ENCODE measurements at places on chromosomes 13 and 19.

GRCh38 chr19:10431943-10432735, 11.8 kb downstream of the PDE4A start:
- DNase-seq = peak; percentile 25

DNA sequence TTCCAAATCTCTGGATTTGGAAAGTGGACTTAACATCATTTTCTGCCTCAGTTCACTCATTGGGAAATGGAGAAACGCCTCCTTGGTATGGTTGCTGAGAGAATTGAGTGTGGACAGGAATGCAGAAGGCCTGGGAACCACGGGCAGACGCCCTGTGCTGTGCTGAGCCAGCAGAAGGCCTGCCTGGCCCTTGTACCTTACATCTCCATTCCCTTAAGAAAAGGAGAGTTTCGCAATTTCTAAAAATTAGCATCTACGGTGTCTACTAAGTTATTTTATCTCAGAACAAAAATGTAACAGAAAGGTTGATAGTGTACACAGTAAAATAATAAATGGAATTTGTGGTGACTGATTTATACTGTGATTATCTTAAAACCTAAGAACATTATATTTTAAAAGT, 78.7 kb downstream of the IPO5 start:
- DNase-seq = no peak

DNA sequence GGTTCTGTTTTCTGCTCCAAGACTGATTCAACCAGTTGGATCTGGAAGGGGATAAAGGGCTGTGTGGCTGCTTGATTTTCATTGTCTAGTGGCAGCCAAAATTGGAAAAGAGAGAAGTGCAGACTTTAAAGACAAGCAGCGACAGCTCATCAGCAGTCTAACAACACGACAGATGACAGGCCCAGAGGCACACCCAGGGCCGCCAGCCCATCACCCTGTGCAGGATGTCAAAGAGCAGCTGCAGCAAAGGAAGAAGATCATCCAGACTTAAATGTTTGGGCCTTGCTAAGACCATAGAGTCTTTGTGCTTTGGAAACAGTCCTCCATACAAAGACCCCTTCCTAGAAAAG, 421.0 kb upstream of the KLF12 start:
- no peak for DNase-seq

- no peak for DNase-seq
Observed at GRCh38 chr13:77338329-77338728, 11.4 kb upstream of the MYCBP2 start.

DNA sequence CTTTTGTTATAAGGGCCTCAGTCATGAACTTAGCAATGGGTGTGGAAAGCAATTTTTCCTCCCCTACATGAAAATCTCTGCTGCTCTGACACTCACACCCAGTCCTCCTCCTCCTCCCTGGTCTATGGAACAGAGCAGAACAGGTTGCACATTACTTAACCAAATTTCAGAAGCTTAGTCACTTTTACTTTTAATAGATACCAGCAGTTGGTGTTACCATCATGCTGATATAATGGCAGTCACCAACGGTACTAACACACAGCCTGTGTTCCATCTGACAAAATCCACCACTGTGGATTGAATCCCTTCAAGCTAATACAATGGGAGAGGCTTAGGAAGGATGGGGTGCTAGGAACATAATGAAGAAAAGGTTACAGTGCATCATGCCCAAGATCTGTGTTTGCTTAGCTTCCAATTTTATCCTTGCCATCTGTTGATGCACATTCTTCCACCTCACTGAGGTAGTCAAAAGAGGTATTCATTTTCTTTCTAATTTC, 9.8 kb downstream of the TPT1 start:
- no peak for DNase-seq

DNA sequence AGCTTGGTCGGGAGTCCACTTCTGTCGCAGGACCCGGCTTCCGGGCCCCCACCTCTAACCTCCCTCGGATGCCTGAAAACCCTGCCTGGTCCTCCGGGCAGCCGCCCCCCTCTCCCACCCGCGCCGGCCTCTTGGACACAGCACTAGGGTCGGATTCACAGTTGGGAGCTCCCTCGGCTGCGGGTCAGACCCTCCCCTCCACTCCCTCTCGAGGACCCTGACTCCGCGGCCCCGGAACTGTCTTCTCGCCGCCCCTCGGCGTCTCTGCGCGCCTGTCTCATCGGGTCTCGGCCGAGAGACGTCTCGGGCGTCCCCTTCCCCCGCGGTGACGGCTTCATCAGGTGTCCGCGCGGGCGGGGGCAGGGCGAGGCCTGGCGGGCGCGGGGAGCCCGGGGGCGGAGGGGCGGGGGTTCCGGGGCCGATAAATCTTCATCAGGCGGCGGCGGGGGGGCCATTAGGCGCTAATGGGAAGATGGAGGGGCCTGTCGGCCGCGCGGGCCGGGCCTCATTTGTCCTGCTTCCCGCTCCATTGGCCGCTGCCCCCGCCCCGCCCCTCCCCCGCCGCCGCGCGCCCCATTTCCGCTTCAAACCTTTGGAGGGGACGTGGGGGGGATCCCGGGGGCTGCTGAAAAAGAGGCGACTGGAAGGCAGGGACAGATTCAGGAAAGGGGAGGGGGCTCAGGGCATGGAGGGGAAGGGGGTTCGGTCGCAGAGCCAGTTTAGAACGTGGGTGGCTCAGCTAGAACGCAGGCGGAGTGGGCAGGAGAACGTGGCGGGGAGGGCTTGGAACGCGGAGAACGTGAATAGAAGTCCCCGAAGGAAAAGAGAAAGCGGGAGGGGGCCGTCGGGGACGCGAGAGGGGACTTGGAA, 11.8 kb upstream of the ERFL start:
- peak; percentile 57 for DNase-seq

DNA sequence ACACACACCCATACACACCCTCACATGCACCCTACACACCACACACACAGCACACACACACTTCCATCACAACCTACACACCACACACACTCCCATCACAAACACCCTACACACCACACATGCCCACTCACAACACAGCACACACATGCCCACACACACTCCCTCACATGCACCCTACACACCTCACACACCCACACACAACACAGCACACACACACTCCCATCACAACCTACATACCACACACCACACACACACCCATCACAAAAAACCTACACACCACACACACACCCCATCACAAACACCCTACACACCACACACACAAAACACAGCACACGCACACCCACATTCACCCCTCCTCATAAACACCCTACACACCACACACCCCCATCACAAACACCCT, 15.1 kb downstream of the PEPD start:
- no peak for DNase-seq

- DNase-seq = no peak
Observed at GRCh38 chr19:33403973-33404304, 30.4 kb downstream of the CEBPG start.

GRCh38 chr19:19578252-19578651, 40.2 kb downstream of the CILP2 start:
- DNase-seq = no peak

- DNase-seq = no peak
Observed at GRCh38 chr13:51066091-51066831, 44.8 kb downstream of the C13orf42 start.

DNA sequence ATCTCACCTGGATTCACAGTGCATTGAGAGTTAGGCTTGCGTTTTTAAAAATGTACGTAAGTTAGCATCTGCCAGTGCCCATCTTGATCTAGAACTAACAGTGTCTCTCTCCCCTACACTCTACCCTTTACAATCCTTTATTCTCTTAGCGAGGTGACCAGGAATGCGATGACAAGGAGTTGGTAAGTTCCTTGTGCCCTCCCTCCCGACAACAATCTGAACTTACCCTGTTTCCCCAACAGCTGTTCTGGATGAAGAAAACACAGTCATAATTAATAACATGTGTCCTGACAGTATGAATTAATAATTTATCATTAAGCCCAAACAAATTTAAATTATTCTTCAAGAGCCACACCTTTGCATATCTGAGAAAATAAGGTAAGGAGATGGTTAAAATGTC, 6.3 kb downstream of the TSHZ3 start:
- no peak for DNase-seq

DNA sequence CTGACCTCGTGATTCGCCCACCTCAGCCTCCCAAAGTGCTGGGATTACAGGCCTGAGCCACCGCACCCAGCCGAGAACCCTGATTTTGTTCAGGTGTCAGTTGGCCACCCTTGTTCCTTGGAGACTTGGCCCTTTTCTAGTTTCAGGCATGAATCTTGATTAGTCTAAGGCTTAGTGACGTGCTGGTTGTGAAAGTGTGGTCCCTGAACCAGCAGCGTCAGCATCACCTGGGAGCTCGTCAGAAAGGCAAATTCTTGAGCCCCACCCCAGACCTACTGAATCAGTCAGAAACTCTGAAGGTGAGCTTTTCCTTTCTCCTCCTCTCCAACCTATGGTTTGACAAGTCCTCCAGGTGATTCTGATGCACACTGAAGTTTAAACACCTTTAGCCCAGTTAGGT, 35.2 kb downstream of the CACNG6 start:
- no peak for DNase-seq

- DNase-seq = peak; percentile 3
Observed at GRCh38 chr13:72437458-72437857, 290.0 kb downstream of the MZT1 start.

DNA sequence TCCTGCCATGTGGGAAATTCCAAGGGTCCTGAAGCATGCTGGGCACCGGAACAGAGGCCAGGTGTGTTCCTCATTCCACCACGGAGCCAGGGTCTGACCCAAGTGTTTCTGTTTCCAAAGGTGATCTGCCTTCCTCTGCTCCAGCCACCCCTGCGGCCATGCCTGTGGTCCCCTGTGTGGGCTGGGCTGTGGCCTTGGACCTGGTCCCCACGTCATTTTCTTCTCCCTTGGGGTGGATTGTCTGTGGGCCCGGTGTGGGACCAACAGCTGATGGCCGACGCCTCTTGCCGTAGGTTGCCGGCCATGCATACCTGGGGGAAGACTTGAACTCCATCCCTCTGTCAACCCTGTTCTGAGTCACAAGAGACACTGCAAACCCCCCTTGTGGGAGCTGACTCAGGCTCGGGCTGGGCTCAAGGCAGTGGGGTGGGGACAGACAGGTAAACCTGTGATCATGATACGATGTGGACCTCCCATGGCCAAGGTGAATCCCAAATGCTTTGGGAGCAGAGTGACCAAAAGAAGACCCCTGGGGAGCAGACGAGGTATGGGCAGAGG, 35.0 kb downstream of the ATP11A start:
- no peak for DNase-seq

GRCh38 chr13:23074075-23074828, 106.5 kb upstream of the SGCG start:
- no peak for DNase-seq

- peak; percentile 89 for DNase-seq
Observed at GRCh38 chr19:40398417-40399131, 8.6 kb upstream of the HIPK4 start.

DNA sequence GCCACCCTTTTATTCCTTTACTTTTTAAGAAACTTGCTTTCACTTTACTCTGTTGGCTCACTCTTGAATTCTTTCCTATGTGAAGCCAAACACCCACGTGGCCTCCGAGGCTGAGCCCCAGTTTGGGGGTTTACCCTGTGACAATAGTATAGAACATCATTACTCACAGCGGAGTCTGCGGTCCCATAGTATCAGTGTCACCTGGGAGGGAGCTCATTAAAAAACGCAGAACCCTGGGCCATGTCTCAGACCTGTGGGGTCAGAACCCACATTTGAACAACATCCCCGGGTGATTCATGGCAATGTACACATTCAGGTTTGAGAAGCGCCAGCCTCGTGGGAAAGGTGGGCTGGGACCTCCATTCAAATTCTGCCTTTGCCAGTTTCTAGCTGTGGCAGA, 36.0 kb upstream of the UBL3 start:
- DNase-seq = no peak

DNA sequence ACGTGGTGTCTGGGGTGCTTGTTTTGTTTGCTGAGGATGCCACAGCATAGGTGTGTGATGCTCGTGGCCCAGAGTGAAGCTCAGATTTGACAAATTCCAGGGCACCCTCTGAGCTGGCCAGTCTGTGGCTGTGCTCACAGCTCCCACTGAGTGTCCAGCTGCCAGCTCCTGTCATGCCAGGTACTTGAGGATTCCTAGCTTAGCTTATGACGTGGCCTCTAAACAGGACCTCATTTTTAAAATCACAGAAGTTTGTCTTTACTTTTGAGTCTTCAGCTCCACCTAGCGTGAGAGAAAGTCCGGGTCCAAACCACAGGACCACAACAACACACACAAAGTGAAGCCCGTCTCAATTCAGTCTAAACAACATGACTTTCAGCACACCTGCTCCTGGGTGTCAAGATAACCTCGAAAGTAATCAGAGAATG, 117.3 kb downstream of the RAB20 start:
- DNase-seq = no peak

GRCh38 chr19:7832009-7832408, 2.0 kb downstream of the EVI5L start:
- no peak for DNase-seq

All from mesendoderm (in vitro differentiated cells).